ENCODE measurements at places on chromosomes 2 and 18.

- DNase-seq: no peak
Measured at GRCh38 chr2:32752205-32752604, 124.4 kb downstream of the TTC27 start.

- DNase-seq: no peak
Measured at GRCh38 chr2:200845669-200846325, 18.7 kb downstream of the CLK1 start.

- DNase-seq: peak; percentile 80
Measured at GRCh38 chr2:100291152-100291970, 30.9 kb downstream of the LONRF2 start.

- no peak for DNase-seq
Measured at GRCh38 chr2:144516981-144517865, 2.7 kb downstream of the ZEB2 start.

GRCh38 chr2:55327470-55328230 is 58.6 kb upstream of the MTIF2 start:
- DNase-seq: no peak

DNA sequence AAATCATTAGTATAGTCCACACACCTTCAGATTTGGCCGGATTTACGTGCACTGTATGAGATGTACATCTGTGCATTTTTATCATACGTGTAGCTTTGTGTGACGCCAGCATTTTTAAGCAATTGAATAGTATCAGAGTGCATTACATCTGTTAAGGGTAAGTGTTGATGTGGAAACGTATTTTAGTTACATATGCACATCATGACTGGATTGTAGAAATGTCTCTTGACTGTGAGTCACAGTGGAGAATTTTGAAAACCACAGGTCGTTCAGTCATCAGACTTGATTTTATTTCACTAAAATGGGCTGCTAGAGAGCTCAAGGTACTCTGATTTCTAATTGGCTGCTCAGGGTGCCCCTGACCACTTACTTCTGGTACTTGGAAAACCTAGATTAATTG is 5.4 kb upstream of the GPBAR1 start:
- DNase-seq: peak; percentile 64

DNA sequence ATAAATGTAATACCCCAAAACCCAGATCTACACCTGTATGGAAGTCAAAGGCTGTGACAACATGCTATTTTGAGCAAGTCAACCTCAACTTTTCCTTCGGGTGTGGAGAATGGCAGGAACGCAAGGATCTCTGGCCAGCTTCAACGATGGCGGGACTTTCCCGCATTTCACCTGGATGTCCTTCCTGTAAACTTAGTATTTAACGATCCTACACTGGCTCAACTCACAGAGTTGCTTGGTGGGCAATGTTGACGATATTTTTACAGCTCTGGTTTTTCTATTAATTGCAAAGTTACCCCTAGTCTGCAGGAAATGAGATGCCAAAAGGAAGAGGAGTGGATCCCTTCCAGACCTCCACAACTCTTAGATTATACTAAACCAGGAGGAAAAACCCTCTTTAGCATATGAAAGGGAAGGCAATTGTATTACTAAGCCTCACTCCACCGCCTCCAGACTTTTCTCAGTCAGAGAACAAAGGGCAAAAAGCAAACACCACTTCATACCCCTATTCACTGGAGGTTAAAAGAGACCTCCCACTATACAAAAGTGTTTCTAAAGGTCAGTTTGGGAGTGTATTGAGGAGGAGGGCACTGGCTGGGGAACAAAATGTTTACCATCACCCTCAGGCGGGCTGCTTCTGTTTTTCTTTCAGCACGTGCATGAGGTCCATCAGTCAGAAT is 56.5 kb upstream of the ACVR1 start:
- no peak for DNase-seq

DNA sequence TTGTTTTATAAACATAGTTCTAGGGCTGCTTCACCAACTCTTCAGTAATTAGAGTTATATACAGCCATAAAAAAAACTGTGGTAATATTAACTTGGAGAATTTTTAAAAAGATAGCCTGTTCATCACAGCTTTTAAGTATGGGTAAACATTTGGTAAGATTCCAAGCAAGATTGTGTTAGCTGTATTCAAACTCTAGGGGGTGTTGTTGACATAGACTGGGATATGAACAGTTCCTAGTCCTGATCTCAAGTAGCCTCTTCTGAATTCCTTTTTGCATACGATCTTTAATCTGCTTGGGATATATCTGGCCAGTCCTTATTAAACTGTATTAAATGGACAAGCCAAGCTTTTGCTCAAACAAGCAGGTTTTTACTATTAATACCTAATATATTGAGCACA is 13.4 kb downstream of the NOP58 start:
- peak; percentile 72 for DNase-seq

GRCh38 chr2:221836095-221836494 is 264.0 kb upstream of the EPHA4 start:
- no peak for DNase-seq

DNA sequence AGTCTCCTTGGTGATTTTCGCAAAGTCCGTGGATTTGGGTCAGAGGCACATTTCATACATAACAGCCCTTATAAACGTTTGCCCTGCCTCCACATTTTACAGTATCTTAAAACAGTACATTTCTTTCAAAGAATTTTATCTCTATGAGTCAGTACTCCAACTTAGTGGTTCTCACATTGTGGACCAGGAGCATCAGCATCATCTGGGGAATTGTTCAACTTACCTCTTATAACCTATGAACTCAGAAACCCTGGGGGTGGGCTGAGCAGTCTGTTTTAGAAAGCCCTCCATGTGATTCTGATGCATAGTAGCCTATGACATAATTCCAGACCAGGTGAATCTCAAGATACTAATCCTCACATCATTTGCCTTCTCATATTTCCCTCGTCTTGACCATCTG is 12.4 kb downstream of the SUPT7L start:
- DNase-seq: no peak

- no peak for DNase-seq
Measured at GRCh38 chr18:47881752-47882455, 48.6 kb downstream of the SMAD2 start.

GRCh38 chr2:218406209-218406948 is 6.7 kb downstream of the CTDSP1 start:
- peak; percentile 95 for DNase-seq

DNA sequence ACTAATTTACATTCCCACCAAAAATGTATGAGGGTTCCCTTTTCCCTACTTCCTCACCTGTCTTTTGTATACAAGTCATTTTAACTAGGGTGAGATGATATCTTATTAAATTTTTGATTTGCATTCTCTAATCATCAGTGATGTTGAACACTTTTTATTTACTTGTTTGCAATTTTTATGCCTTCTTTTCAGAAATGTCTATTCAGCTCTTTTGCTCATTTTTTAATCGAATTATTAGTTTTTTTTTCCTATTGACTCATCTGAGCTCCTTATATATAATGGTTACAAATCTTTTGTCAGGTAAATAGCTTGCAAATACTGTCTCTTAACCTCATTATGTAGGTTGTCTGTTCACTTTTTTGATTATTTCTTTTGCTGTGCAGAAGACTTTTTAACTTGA is 269.4 kb downstream of the CDH19 start:
- DNase-seq: no peak

GRCh38 chr2:10987861-10988260 is 76.1 kb downstream of the KCNF1 start:
- DNase-seq: peak; percentile 14

DNA sequence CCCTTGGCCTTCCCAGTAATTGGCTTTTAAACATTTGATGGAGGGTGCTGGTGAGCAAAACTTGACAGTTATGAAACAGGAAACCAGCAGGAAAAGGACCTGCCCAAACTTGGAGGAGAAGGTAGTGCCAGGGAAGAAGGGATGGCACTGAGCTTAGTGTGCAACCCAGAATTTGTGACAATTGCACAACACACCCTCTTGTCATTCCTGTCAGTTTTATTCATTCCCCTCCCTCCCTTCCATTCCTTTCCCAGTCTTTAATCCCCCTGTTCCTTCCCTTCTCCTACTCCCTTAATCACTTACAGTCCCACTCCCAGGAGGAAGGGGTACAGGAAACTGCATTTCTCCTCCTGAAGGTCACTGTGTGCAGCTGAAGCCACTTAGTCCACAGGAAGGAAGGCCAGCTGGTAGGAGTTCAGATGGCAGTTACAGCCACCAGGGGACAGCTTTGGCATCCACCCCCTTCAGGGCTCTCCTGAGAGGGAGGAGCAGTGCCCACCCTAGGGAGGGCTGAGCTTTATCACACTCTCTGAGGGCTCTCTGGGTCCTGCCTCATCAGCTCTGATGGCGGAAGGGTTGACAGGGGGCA is 24.0 kb upstream of the SIGLEC15 start:
- DNase-seq: no peak

- DNase-seq: peak; percentile 76
Measured at GRCh38 chr2:68463287-68463877, 3.7 kb downstream of the FBXO48 start.

- peak; percentile 55 for DNase-seq
Measured at GRCh38 chr2:195782156-195782555, 125.1 kb downstream of the SLC39A10 start.

GRCh38 chr2:85972355-85972754 is 83.6 kb upstream of the ST3GAL5 start:
- no peak for DNase-seq

DNA sequence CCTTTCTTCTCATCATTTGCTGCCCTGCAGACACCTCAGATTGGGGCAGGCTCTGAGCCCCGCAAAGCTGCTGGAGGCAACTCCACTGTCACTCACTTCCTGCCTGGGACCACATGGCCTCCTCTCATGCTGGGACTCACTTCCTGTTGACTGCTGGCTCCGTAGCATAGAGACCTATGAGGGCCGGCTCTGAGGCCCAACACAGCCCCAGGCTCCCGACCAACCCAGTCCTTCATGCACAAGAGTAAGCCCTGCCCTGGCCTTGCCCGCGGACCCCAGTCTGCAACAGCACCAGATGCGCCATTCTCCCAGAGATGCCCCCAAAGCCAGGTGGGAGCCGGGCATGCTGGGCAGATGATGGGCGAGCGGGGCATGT is 55.7 kb downstream of the DNMT3A start:
- peak; percentile 16 for DNase-seq

DNA sequence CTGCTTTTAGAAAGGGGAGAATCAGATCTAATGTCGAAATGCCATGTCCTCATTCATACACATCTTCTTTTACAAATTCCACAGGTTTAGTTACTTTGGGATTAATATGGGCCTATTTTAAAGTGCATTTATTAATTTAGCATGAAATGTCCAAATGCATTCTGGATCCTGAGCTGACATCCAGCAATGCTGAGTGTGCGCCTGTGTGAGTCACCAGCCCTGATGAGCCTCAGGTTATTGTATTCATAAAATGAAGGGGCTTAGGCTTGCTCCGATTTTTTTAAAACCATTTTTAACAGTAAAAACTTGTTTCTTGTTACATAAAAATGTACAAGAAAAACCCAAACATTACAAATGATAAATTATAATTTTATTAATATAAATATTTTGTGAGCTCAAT is 94.1 kb downstream of the SH3YL1 start:
- DNase-seq: no peak

DNA sequence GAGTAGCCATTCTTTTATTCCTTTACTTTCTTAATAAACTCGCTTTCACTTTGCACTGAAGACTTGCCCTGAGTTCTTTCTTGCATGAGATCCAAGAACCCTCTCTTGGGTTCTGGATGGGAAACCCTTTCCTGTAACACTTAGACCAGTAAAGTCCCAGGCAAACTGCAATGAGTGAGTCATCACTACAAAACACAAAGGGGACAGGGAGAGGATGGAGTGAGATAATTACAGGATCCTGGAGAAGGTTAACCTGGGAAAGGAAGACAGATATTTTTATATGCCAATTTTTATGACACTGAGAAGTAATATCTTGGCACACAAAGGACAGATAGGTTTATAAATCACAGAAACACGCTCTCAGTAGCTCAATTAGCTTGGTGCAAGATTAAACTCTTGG is 48.7 kb downstream of the EHD3 start:
- DNase-seq: no peak

GRCh38 chr2:163834841-163835240 is 99.0 kb upstream of the FIGN start:
- no peak for DNase-seq

DNA sequence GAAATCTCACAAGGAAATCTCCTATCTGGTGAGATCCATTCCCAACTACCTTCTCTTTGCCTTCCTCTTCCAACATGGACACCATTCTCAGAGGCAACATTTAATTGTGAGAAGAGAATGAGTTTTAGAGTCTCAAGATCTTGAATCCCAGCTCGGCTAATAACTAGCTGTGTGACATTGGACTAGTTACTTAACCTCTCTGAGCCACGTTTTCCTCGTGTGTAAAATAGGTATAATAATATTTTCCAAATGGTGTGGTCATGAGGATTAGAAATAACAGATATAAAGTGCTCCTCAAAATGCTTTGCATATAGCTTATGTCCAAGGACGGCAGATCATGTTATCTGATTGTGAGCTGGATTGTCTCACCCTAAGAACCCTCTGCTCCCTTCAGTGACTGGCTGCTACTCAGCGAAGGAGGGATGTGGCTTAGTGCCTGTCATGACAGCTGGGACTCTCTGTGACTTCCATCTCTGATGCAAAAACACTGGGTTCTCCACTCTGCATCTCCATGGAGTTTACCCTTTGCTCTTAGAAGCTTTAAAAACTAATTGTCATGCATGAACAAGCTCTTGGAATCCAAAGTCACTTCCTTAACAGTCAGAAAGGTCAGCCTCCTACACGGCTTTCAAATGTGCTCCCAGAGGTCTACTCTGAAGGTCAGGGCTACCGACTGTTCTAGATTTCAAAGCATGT is 38.4 kb upstream of the MRPL19 start:
- no peak for DNase-seq

DNA sequence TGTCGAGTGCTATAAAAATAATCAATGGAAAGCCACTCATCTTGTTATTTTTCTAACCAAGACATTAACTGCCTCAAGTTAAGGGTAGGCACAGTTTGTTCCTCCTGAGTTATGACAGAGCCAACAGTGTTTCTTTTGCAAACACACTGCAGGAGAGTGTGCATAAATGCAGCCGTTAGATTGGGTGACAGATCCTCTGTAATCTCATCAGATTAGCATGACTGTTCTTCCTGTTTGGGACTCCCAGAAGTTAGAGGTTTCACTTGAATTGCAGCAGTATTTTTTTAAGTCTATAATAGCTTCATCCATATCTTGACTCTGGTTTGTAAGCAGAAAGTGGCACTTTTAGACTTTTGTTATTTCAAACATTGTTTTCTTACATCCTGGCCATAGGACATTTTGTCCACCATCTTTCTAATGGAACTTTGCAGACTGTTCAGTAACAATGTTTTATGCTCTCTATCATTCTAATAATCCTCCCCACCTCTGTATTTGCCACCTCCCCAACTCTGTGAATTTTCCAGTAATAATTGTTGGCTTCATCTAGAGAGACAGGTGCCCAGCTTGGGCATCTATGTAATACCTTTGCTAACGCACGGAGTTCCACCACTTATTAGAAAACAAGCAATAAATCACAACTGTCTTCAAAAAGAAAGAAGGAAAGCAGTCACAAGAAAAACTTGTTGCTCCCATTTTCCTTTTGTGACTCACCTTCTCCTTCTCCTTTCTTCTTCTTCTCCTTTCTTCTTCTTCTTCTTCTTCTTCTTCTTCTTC is 560.0 kb downstream of the ADCYAP1 start:
- DNase-seq: no peak

GRCh38 chr18:62937065-62937464 is 221.7 kb downstream of the PHLPP1 start:
- DNase-seq: no peak

- no peak for DNase-seq
Measured at GRCh38 chr2:18267501-18267900, 293.0 kb downstream of the RDH14 start.

Measured in RKO (cell line).